ENCODE measurements at places on chromosomes 3 and 15.

DNA sequence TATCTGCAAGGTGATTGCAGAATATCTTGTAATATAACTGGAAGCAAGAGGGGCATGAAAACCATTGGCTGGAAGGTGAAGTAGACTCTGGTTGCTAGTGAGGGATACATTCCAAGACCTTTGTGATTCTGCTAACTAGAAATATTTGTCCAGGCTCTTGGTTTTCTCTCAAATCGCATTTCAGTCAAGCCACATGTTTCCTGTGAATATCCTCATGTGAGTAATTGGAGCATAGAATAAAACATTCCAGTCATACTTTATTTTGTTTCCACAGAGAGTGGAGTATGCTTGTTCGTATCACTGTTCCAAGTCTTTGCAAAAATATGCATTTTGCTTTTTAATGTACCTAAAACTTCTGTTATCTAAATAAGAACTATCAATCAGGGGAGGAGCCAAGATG lies 850.0 kb downstream of the EPHA3 start:
- DNase-seq: no peak

DNA sequence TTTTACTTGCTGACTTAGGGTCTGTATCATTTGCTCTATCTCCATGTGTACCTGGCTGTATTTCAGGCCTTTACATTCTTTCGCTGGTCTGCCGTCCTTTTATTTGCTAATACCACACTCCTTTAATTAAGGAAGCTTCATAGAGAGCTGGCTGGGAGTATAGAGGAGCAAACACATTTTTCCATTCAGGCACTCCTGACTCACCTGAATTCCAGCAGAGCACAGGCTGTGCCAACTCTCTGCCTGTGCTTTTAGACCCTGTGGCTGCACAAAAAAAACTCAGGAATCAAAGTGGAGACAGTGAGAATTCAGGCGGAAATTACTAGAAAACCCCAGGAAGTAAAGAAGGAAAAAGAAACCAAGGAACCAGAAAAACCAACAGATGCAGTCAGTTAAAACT lies 29.0 kb upstream of the ATP10A start:
- DNase-seq: no peak

GRCh38 chr15:58213587-58214338 lies 75.6 kb downstream of the AQP9 start:
- DNase-seq: no peak

GRCh38 chr15:61582092-61582491 lies 353.0 kb upstream of the RORA start:
- no peak for DNase-seq

- DNase-seq: peak; percentile 72
These were observed 675 bp downstream of the RBM15B start for GRCh38 chr3:51391566-51392354.

DNA sequence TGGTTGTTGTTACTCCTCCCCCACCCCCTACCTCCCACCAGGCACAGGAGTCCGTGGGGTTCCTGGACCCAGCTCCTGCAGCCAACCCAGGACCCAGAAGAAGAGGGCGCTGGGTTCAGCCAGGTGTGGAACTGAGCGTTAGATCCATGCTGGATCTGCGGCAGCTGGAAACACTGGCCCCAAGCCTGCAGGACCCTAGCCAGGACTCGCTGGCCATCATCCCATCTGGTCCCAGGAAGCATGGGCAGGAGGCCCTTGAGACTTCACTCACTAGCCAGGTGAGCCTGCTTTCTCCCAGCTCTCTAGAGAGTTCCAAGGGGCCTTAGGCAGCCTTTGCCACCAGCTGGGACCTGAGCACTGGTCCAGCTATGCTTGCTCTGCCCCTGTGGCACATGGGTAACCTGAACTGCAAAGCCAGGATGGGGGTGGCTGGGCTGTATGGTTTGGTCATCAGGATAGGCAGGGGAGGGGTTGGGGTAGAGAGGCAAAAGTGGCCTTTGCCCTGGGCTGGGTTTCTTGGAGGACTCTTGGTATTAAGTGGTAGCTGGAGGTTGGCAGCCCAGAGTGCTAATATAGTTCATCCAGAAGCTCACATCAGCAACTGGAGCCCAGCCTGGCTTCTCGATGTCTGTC lies 7.0 kb upstream of the JMJD7 start:
- DNase-seq: no peak

GRCh38 chr3:9147896-9148266 lies 101.6 kb downstream of the SRGAP3 start:
- DNase-seq: no peak

DNA sequence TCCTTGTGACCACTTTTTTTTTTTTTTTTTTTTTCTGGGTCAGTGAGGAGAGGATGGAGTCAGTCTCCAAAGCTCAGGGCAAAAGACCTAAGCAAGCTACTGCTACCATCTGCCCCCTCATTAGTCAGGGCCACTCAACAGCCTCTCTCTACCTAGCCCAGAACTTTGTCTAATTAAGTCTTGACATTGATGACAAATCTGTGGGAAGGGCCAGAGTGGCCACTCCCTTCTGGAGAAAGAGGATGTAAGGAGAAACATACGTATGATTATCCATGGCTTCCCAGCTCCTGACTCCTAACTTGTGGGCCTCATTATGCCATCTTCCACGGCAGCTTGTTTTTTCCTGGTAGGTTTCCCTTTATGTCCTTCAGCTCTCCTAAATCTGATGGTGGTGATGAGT lies 37.9 kb downstream of the NR1I2 start:
- DNase-seq: no peak

- no peak for DNase-seq
These were observed 24.7 kb downstream of the SPATA12 start for GRCh38 chr3:57085211-57085610.

DNA sequence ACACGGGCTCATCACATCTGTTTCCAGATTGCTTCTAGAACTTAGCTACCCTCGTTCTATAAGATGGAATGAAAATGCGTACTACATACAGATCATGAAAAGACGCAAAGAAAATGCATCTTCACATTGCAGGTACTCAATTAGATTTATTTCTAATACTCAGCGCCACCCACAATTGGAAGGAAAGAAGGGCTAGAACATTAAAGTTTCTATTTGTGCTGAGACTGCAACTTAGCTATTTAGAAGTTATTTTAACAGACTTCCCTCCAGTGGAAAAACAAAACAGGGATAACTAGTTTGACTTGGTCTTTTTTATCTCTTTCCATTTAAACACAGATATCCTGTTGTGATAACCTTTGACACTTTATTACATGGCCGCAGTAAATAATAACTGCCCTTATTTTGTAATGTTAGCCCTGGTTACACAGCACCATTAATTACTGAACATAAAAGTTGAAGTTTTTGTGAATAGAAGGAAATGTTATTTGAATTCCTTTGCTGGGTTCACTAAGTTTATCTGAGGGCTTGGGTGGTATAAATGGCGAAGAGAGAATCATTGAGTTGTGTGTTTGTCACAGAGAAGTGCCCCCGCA lies 86.9 kb upstream of the SLC25A26 start:
- no peak for DNase-seq

DNA sequence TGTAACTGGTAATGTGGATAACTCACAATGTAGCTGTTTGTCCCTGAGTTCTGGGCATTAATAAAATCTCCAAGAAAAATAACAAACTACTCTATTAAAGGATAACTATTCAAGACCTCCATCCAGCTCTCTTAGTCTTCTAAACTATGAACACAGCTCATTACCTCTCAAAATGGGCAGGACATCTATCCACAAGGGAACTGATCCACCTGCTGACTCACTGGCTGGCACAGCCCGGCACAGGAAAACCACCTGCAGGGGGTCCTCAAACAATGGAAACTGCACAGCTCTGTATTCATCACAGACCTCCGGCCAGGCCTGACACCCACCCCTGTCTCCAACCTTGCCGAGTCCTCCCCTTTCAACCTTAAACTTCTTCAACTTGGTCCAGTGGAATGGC lies 255.4 kb downstream of the TJP1 start:
- DNase-seq: no peak

DNA sequence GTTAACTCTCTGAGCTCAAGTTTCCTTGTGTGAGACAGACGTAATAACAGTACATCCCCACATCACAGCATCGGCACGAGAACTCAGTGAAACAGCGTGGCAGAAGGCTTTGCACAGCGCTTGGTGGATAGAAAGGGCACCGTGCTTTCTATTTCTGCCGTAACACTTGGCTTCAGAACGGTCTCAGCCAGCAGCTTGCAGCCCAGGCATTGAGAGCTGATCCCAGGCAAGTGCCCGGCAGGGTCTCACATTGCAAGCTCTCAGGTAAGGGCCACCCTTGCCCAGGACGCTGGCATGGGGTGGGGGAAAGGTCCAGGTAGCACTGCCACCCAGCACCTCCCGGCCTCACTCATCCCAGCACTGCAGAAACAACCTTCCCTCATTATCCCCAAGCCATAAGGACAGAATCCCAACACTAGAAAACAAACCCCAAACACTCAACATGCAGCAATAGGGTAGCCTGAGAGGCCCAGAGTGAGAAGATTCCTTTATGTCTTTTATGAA lies 70.5 kb upstream of the ITGA11 start:
- no peak for DNase-seq

GRCh38 chr3:153856932-153857331 lies 264.3 kb upstream of the ARHGEF26 start:
- no peak for DNase-seq

DNA sequence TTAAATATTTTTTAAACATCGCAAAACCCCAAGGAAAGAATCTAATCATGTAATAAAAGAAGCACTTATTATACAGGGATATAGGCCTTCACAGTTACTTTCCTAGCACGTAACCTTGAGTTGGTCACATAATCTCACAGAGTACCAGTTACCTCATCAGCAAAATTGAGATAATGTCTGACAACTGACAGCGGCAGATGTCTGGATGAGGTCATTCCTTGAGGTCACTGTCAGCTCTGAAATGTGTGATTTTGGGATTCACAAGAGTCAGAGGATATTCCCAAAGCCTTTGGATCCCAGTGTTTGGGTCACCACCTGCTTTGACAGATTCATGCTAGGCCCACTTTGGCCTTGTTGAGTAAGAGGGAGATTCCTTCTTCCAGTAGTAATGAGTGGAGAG lies 151.4 kb upstream of the SEMA6D start:
- no peak for DNase-seq
